ENCODE measurements at places on chromosomes 12 and 14. TPM values are rescaled to one million over a fixed set of nuclear protein-coding genes. Genes with fewer than 3 reads are reported as not detected.

SALL2 gene
- total RNA-seq, result 3.2 TPM

MMP14 gene
- total RNA-seq, result 519 TPM

ARHGDIB gene
- 3.9 TPM for total RNA-seq

LRRC10 gene
- total RNA-seq, result not detected

DDX47 gene
- 67.7 TPM for total RNA-seq

SLC2A14 gene
- total RNA-seq, result 0.11 TPM

HCAR3 gene
- total RNA-seq, result not detected

ARG2 gene
- total RNA-seq, result 3.5 TPM

ALDH2 gene
- 47.7 TPM for total RNA-seq

ACACB gene
- 3.7 TPM for total RNA-seq

PAX9 gene
- under 0.01 TPM for total RNA-seq

NPAS3 gene
- total RNA-seq, result 1.4 TPM

COCH gene
- total RNA-seq, result 1.00 TPM

TEAD4 gene
- 6.4 TPM for total RNA-seq

TAS2R7 gene
- not detected for total RNA-seq

ITGA7 gene
- 47.0 TPM for total RNA-seq

CLEC6A gene
- total RNA-seq, result not detected

SMCO2 gene
- total RNA-seq, result 0.12 TPM

CHGA gene
- total RNA-seq, result not detected

SRGAP1 gene
- total RNA-seq, result 23.4 TPM

RNF212B gene
- not detected for total RNA-seq

CHMP4A gene
- 32.7 TPM for total RNA-seq

Measured in uterine smooth muscle cell (primary cell).